ENCODE measurements at places on chromosomes 12 and 14.

DNA sequence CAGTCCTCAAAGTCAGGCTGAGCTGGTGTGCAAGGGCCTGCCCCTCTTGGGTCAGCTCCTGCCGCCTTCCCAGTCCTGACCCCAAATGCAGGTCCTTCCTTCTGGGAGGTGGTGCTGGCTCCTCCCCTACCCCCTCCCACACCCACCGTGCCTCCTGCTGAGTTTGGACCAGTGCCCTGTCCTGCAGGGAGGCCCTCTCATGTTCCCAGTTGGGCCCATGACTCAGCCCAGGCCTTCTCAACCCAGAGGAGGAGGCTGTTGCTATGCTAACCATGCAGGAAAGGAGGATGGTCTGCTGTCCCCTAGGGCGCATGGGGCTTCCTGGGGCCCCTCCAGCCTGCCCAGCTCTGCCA, 4.4 kb downstream of the ZBTB42 start:
- H3K27me3 ChIP-seq: no peaks in the 10 kb centered on the region
- DNase-seq: peak; percentile 89
- no peak overlapping the region for H3K4me3 ChIP-seq
- no peaks in the 10 kb centered on the region for H3K36me3 ChIP-seq

GRCh38 chr12:8822298-8822697, at the start of gene A2ML1:
TSS of gene A2ML1 (plus strand) at chr12:8822621. CDS start at chr12:8822652, 31 bp downstream.
- no peaks in the 10 kb centered on the region for H3K4me1 ChIP-seq
- H3K27me3 ChIP-seq: no peaks in the 10 kb centered on the region
- no peak for DNase-seq
- no peak within 1 kb of the TSS for H3K4me3 ChIP-seq

DNA sequence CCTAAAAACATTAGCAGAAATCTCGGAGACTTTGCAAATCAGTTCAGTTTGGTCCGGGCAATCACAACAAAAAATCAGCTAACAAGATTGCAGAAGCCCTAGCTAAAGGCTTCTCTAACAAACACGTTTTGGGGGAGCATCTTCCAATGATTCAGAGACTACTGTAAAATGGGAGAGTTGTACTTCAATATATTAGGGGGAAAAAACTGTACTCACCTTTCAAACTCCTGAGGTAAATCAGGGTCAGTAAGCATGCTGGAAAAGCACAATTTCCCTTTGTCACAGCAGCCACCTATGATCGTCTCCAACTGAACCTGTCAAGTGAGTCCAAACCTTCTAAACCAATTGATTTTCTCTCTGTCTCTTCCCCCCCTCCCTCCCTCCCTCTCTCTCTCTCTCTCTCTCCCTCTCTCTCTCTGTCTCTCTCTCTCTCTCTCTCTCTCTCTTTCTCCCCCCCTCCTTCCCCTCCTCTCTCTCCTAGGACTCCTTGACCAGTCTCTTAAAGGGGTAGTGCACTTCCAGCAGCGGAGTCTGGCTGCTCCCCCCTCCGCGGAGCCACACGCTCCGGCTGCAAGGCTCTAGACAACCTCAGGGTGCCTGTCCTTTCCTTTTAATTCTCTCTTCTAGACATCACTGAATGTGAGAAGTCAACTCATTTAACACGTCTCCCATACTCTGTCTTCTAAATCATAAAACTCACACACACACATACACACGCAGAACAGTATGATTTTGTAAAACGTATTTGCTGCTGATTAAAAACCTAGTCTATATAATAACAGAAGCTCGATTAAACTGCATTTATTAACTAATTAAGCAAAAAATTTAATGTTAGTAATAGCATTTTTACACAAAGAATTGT, at the start of gene SOX5:
Gene SOX5, minus strand, starts transcription at position 323 of the 862 bp plus-strand sequence. Its CDS starts 69 bp downstream, at position 254.
- DNase-seq: peak; percentile 68
- no peaks in the 10 kb centered on the region for H3K36me3 ChIP-seq
- H3K4me1 ChIP-seq: no peaks in the 10 kb centered on the region
- peak within 1 kb of the TSS; percentile 66 for H3K4me3 ChIP-seq

DNA sequence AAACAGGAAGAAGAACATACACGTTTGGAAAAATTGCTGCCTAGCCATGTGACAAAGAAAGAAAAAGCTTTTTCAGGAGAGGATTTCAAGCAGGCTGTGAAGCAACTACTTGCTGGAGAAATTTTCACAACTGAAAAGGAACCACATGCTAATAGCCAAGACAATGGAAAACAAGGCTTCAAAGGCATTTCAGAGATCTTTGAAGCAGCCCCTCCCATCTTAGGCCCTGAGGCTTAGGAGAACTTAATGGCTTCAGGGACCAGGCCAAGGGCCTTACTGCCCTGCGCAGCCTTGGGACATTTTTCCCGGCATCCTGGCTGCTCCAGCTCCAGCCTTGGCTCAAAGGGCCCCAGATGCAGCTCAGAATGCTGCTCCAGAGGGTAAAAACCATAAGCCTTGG, 255.9 kb upstream of the ARID2 start:
- H3K27ac ChIP-seq: no peak overlapping the region
- H3K4me3 ChIP-seq: no peak overlapping the region
- H3K4me1 ChIP-seq: no peaks in the 10 kb centered on the region
- H3K27me3 ChIP-seq: peaks cover 6% of the 10 kb centered on the region
- no peaks in the 10 kb centered on the region for H3K36me3 ChIP-seq
- DNase-seq: no peak

- no peaks in the 10 kb centered on the region for H3K36me3 ChIP-seq
- DNase-seq: no peak
- peak overlapping the region; percentile 30 for H3K27ac ChIP-seq
- peaks cover 30% of the 10 kb centered on the region for H3K4me1 ChIP-seq
- no peak overlapping the region for H3K4me3 ChIP-seq
These were observed 106.7 kb downstream of the TMEM30B start for GRCh38 chr14:61174441-61174891.

- DNase-seq: no peak
- no peaks in the 10 kb centered on the region for H3K36me3 ChIP-seq
- H3K4me3 ChIP-seq: no peak overlapping the region
- H3K4me1 ChIP-seq: peaks cover 3% of the 10 kb centered on the region
These were observed 11.5 kb downstream of the RIMKLB start for GRCh38 chr12:8709124-8709830.

GRCh38 chr12:53501615-53502181, 615 bp downstream of the TARBP2 start:
- peaks cover 23% of the 10 kb centered on the region for H3K36me3 ChIP-seq
- H3K4me1 ChIP-seq: peaks cover 11% of the 10 kb centered on the region
- H3K27me3 ChIP-seq: no peaks in the 10 kb centered on the region
- DNase-seq: no peak

DNA sequence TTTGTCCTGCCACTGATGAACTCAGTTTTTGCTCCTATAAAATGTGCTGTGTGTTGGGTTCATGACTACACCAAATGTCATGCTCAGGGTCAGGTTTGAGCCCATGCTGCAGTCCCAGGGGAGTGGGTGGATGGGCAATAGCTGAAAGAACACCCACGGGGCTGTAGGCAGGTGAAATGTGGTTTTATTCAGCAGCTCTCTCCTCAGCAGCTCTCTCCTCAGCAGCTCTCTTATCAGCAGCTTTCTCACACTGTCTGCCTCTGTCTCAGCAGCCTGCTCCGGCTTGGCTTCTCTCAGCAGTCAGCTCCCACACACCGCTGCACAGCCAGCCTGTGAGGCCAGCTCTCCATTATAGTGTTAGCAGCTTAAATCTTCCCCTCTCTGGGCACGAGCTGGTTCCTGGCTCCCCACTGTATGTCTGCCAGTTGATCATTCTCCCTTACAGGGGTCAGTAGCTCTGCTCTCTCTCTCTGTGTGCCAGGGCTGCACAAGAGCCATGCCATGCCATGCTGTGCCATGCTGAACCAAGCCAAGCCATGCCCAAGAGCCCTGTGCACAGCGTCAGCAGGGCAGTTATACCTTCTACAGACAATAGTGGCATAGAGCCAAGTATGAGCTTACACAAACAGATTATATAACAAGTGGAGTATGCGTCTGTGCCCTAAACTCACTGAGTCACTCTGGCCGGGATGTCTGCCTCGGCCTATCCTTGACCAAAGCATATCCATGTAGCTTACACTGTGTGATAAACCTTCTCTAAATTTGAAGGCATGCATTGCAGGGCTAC, 303.3 kb upstream of the TMPO start:
- H3K27ac ChIP-seq: no peak overlapping the region
- no peak for DNase-seq
- H3K4me1 ChIP-seq: no peaks in the 10 kb centered on the region
- no peak overlapping the region for H3K4me3 ChIP-seq
- no peaks in the 10 kb centered on the region for H3K27me3 ChIP-seq

Measured in IMR-90 (cell line).